EL (cell line): ENCODE measurements at places on chromosomes 1 and 21.
A peak's percentile ranks its signal among the peaks of the same experiment; 100 is the strongest.

GRCh38 chr1:61337981-61338848 lies 255.9 kb downstream of the NFIA start:
- peak; percentile 90 for DNase-seq

- DNase-seq: peak; percentile 21
These were observed 52.3 kb upstream of the DUSP10 start for GRCh38 chr1:221794079-221794670.

DNA sequence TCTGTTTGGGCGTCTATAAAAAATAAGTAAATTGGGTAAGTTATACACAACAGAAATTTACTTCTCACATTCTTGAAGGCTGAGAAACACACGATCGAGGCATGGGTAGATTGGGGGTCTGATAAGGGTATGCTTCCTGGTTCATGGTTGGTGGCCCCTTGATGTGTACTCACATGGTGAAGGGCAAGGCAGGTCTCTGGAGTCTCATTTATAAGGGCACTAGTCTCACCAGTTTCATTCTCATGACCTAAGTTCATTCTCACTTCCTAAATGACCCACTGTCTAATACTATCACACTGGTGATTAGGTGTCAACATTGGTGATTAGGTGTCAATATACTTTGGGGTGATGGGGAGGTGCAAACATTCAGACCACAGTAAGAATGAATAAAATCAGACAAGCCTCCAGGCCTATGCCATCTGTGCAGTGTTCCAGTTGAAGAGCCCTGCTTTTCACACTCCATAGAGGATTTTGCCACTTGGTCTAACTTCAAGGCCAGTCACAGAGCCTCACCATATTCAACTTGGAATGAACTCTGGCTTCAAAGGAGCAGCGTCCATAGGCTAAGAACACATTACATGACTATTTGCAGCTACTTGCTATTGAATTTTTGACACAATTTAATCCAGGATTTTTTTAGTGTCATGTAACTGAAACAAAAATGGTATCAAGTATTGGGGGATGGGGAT lies 2.5 kb upstream of the GBP4 start:
- no peak for DNase-seq

GRCh38 chr1:48572134-48572533 lies 100.1 kb upstream of the SPATA6 start:
- DNase-seq: no peak

DNA sequence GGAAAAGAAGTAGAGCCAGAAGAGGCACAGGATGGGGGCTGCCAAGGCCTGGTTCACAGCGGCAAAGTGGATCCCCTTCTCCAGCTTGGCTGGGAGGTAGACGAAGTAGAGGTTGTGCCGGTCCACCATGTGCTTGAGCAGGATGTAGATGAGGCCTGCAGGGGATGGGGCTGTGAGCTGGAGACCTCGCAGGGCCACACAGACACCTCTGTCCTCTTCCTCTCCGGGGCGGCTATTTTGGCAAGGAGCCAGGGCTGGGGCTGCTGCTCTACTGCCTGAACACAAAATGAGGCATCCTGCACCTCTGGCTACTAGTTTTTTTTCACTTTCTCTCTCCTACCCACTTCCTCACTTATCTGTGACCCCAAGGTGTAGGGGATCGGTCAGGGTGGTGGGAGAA lies 32.3 kb downstream of the TMEM63A start:
- DNase-seq: no peak

DNA sequence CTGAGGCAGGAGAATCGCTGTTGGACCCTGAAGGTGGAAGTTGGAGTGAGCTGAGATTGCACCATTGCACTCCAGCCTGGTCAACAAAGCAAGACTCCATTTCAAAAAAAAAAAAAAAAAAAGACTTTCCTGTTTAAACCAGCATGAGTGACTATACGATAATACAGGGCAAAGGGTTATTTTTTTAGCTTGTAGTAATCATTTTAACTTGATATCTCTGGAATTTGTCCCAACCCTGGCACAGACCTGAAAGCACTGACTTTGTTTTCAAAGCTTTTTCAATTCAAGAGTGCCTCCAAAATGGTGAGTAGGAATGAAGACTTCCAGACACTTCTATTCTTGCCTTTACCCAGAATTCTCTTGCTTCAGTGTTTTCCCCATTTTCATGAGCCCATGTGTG lies 4.4 kb upstream of the TMCO2 start:
- no peak for DNase-seq

- DNase-seq: peak; percentile 9
These were observed 48.7 kb upstream of the SLC19A1 start for GRCh38 chr21:45590726-45591618.

DNA sequence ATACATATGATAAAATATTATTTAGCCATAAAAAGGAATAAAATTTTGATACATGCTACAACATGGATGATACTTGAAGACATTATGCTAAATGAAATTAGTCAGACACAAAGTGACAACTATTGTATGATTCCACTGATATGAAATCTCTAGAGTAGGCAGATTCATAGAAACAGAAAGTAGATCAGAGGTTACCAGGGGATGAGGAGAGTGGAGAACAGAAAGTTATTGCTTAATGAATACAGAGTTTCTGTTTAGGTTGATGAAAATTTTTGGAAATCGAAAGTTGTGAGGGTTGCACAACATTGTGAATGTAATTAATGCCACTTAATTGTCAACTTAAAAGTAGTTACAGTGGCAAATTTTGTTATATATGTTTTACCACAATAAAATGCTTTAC lies 315.7 kb upstream of the USP25 start:
- no peak for DNase-seq

DNA sequence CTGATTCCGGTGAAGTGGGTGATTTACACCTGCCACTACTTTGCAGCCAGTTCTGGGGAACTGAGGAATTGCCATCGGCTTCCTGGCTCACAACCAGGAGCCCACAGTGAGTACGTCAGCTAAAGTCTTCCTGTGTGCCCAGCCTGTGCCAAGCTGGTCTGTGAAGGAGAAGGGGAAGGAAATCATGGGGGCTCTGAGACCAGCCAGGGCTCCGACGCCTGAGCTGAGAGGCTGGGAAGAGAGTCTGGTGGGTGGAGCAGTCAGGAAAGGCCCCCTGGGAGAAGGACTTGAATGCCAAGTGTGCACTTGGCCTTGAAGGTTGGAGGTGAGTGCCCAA lies 1.2 kb downstream of the LURAP1 start:
- no peak for DNase-seq

GRCh38 chr1:23562137-23562876 lies 3.0 kb upstream of the ID3 start:
- DNase-seq: peak; percentile 99

DNA sequence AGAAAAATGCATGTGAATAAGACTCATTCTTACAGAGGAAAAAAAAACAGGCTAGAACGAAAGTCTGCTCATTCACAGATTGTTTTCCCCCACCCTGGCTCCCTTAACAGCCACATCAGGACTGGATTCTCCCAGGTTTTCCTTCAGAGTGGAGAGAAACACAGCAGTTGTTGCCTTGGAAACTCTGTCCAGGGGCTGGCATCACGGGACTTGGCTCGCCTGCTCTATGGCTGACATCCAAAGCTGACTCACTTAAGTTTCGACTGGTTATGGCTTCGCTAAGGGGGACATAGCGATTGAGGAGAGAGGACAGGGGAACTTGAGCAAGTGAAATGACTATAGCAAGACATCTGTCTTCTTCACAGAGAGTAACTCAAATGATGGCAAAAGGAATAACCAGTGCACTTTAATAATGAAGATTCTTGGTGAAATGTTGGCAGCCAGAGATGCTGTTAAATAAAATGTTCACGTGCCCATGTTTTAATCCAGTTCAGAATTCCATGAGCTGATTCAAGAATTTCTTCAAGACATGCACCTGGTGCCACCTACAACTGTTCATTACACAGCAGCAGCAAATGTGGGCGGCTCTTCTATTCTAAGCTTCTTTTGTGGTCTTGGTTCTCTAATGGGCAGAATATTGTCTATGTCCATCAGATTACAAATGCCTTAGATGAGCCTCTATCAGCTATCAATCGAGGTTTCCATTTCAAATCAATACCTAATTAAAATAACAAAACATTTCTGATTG lies 21.8 kb downstream of the MIS18A start:
- peak; percentile 69 for DNase-seq

- DNase-seq: no peak
These were observed 326.5 kb downstream of the PDE4B start for GRCh38 chr1:66119148-66119547.

GRCh38 chr1:206037581-206037980 lies 13.9 kb upstream of the CTSE start:
- DNase-seq: no peak

GRCh38 chr1:62064829-62065407 lies 129.7 kb upstream of the L1TD1 start:
- no peak for DNase-seq

DNA sequence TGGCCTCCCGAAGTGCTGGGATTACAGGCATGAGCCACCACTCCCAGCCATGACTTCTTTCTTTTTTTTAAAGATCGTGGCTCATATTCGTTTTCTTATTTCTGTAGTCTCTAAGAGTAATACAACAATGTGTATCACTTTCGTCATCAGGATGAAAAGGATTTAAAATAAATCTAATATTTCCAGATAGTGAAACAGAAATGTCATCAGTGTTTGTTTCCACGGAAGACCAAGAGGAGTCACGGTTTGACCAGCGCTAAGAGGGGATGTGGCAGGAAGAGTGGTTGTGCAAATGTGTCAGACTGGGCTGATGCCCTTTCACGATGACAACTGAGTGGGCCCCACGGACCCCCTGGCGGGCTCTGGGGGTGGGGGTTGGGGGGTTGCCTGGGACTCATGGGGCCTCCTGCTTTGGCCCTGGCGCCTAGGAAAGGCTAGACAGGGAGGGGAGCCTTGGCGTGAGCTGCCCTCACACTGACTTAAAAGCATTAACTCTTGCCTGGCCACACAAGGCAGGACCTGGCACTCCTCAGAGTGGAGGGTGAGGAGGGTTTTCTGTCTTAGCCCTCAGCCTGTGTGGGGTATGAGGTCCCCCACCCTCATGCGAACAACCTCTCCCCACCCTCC lies 8.4 kb downstream of the SOX13 start:
- no peak for DNase-seq

DNA sequence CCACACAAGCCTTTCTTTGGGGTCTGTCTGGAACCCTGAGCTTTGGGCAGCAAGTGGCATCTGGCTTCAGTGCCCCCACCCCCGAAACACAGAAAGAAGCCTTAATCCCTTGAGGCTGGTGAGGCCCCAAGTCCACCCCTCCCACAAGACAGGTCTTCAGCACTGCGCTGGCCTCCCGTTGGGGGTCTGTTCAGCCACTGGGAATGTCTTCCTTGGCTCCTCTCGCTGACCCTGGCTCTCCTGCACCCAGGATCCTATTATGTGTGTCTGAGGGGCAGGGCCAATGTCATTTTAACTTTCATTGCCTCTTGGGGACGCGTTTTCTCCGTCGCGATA lies 26.9 kb downstream of the ATP8B2 start:
- no peak for DNase-seq

- no peak for DNase-seq
These were observed 77.4 kb downstream of the HLX start for GRCh38 chr1:220956501-220957232.

DNA sequence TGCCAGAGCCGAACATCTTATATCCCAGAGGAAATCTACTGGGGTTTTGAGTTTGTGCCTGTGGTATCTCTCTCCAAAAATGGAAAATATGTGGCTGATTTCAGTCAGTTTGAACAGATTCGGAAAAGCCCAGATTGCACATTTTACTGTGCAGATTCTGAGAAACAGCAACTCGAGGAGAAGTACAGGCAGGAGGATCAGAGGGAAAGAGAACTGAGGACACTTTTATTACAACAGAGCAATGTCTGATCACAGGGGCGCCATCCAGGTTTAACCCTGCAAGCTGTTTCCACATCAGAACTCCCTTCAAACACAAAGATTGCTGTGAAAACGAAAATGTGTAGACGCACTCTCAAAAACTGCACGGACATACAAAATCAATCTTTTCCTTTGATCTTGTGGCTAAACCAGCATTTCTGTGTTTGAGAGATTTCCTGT lies 43.4 kb downstream of the KCNJ15 start:
- no peak for DNase-seq

- DNase-seq: no peak
These were observed 16.2 kb downstream of the DRAXIN start for GRCh38 chr1:11707621-11708276.
